ENCODE measurements at places on chromosomes 3 and 15.

DNA sequence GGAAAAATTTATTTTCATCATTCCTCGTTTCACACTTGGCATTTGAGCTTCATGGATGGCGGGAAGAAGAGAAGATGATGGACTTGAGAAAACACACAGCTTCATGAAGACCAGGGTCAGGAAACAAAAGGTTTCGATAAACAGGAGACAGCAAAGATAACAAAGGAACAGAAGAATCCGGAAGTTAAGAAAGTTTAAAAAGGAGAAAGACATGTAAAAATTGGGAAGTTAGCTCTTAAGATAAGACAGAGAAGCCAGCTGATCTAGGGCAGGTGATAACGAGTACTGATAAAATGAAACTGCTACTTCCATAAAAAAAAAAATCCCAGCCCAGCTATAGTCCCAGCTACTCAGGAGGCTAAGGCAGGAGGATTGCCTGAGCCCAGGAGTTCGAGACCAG is 23.9 kb downstream of the IL5RA start:
- no peak for DNase-seq

DNA sequence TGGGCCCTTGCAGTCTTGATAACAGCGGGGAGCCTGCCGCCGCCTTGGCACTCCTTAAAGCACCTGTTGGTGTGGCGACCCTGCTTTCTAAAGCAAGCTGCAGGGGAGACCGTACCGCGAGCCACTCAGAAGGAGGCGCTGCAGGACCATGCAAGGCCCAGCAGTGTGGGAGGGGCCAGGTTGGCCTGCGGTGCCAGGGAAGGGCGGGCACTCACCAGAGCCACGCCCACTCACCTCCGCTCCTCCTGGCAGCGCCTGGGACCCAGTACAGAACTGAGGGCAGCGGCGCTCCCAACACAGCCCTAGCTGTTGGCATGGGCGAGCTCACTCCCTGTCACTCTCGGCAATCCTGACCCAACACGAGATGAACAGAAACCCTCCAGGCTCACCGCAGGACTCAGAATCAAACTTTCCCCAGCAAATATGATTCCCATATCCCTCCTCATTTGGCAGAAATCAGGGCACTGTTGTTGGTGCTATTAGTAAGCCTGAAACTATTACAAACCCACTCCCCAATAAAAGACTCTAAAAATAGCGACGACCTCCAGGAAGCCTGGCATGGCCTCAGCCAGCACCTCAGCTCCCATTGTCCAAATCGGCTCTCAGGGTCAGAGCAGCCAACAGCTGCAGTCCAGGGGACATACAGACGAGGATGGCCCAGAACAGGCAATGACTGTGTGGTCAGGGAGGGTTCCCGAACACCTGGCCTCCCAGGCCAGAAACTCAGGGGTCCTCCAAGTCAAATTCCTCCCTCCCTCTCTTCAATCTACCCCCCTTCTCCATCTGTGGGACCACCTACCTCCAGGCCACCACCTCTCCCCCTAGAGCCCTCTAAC is 77.2 kb downstream of the TBC1D2B start:
- no peak for DNase-seq

DNA sequence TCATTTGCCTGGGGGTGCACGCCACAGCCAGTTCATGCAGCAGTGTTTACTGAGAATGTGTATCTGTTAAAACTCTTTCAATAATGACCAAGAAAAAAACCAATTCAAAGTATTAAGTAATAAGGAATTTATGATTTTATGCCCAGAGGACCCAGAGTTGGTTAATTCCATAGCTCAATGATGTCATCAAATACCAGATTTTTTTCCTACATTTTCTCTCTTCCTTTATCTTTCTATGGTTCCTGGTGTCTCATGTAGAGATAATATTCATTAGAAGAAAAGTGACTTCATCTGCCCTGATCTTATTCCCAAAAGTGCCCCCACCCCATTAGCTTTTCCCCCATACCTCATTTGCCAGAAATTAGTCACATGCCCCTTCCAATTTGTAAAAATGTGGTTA is 44.6 kb upstream of the LMCD1 start:
- DNase-seq, result no peak

GRCh38 chr3:174439331-174440252 is 419.5 kb upstream of the NAALADL2 start:
- peak; percentile 68 for DNase-seq

- no peak for DNase-seq
Measured at GRCh38 chr3:120526011-120526870, 69.9 kb upstream of the NDUFB4 start.

DNA sequence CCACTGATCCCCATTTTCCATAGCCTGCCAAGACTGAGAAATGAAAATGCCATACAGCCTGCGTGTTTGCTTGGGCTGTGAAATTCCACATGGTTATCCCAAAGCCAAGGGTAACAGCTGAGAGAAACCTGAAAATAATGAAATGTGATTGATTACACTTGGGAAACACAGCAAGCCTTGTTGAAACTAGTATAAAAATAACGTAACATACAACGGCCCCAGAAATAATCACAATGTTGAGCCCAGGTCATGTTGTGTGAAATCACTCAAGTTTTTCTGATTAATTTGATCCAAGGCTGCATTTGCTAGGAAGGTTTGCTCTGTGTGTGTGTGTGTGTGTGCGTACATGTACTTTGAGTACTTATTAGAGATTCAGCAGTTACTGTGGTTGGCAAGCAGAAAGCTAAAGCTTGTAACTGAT is 269.0 kb downstream of the OXSM start:
- DNase-seq, result no peak

DNA sequence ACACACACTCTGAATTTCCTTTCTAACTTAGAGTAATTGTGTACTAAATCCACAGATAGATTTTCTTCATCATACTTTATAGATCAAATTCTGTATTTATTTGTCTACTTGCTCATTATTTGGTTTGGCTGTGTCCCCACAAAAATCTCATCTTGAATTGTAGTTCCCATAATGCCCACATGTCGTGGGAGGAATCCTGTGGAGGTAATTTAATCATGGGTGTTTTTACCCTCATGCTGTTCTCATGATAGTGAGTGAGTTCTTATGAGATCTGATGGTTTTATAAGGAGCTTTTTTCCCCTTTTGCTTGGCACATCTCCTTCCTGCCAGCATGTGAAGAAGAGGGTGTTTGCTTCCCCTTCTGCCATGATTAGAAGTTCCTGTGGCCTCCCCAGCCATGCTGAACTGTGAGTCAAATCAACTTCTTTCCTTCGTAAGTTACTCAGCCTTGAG is 198.3 kb upstream of the TGFBR2 start:
- peak; percentile 65 for DNase-seq

GRCh38 chr3:159174715-159175692 is 373.1 kb downstream of the MFSD1 start:
- DNase-seq, result no peak

GRCh38 chr15:101614001-101614585 is 38.1 kb downstream of the TM2D3 start:
- DNase-seq, result no peak

DNA sequence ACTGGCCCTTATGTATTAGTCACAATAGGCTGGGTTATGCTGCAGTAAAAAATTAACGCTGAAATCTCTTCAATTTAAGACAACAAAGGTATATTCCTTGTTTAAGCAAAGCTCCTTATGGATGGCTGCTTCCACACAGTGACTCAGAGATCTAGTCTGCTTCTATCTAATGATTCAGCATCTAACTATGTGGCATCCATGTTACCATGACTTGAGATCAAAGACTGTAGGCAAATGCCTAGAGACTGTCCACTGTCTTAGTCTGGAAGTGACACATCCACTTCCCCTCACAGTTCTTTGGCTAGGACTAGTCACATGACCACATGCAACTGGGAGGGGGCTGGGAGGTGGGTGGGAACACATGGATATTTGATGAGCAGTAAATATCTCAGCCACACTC is 61.3 kb upstream of the PSMD6 start:
- DNase-seq, result no peak

DNA sequence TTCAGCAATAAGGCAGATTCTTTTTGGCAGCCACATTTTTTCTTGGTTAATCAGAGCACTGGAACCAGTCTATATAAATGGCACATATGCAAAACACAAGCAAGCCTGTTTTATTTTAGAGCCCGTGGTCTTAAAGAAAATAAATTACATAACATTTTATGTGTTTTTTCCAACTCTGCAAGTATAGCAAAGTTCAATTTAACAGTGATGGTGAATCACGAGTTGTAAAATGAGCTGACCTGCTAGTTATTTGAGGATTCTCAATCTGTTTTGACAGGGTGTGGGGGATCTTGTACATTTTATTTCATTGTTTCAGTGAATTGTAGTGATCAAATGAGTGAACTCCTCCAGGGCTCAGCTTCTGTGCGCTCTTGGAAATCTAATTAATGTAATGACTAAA is 2.7 kb downstream of the ARHGEF26 start:
- DNase-seq, result no peak

GRCh38 chr3:139642996-139643395 is 34.8 kb downstream of the NMNAT3 start:
- DNase-seq, result no peak

- DNase-seq, result no peak
Measured at GRCh38 chr3:45035441-45036301, 9.6 kb downstream of the CLEC3B start.
